ENCODE measurements at places on chromosomes 2 and 18. TPM values are rescaled to one million over a fixed set of nuclear protein-coding genes. Genes with fewer than 3 reads are reported as not detected.

TXNDC2 gene
- not detected for total RNA-seq

FEV gene
- not detected for total RNA-seq

GPBAR1 gene
- 1.4 TPM for total RNA-seq

POU3F3 gene
- 0.11 TPM for total RNA-seq

ABHD1 gene
- 3.1 TPM for total RNA-seq

Data from heart right ventricle (tissue), 16 donors.